ENCODE measurements at places on chromosomes 7 and 10.

GRCh38 chr10:6337382-6337781 is 134.7 kb downstream of the PFKFB3 start:
- no peak for DNase-seq

GRCh38 chr7:158814637-158815036 is 14.7 kb downstream of the ESYT2 start:
- DNase-seq, result no peak

- no peak for DNase-seq
These were observed 279.3 kb downstream of the SKAP2 start for GRCh38 chr7:26584987-26585665.

DNA sequence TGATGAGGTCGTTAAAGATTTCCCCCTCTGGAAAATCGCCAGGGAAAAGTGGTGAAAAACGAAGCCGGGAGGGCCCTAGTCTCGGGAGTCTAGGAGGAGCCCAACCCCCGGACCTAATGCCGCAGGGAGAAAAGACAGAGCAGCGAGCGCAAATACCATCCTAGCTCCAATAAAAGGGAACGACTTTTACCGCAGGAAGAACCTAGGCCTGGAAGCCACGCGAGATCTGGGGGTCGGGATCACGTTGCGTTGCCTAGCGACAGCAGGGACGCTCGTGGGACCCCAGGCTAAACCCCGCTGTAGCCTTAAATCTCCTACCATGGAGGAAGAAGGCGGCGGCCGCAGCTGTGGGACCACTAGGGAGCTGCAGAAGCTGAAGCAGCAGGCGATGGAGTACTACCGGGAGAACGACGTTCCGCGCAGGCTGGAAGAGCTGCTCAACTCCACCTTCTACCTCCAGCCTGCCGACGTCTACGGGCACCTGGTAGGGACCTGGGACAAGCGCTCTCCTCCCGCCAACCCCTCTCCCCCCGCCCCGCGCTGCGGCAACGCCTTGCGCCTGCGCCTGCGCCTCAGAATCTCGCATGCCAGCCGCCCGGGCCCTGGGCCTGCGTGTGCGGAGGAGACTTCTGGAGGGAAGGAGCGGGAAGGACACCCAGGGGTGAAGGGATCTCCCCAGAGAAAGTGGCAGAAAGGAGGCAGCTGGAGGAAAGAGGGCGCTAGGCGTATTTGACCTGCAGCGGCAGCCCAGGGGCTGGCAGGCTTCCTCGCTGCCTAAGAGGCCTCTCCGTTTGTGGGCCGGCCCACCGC is at the start of gene ENO4:
TSS of gene ENO4 (plus strand) at position 252 of the 810 bp plus-strand sequence. CDS start at position 320, 68 bp downstream.
- no peak for DNase-seq

GRCh38 chr7:102859084-102859798 is 53.6 kb upstream of the LRRC17 start:
- no peak for DNase-seq

DNA sequence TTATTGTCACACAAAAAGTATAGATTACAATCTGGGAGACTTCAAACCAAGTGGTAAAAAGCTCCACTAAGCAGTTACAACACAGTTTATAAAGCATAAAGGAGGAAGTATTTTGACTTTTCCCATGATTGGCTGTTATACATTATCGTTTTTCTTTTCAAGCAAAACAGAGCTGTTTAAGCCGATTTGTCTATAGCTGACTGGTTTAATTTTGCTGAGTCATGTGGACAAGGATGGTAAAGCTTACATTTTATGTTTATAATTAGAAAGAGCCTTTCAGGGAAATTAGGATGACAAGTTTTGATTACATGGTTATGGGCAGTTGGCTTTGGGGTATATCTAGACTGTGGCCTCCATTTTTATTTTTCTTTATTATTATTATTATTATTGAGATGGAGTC is 152.5 kb upstream of the STK17A start:
- no peak for DNase-seq

DNA sequence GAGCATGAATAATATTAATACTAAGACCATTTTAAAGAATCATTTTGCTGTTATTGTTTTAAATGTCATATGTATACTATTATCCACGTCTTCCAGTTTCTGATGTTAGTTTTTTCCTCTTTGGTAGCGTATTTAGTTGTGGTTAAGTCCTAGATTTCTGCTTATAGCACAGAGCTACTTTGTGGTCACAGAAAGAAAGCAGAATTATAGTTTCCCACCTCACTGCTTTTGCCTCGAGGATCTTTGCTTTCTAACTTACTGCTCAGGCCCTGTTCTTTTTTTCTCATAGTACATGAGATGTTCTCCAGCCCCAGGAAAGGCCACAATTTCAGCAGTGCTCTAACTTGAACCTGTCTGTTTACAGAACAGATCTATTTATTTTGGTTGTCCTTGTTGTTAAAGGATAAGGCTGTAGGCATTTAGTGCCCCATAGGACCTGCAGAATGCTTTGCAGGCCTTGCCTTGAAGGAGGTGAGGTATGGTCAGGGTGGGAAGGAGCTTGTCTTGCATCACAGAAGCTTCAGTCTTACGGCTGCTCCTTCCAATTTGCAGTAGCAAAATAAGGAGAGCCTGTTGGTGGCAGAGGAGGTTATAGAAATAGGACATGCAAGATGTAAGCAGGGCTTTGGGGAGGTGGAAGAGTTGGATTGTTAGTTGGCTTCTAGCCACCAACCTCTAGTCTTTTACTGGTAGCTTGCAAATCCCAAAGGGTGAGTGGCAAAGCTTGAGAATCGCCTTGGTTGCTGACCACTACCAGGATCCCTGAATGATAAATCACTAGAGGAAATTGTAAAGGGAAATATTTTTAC is 129.1 kb downstream of the LRRC4 start:
- DNase-seq, result no peak

DNA sequence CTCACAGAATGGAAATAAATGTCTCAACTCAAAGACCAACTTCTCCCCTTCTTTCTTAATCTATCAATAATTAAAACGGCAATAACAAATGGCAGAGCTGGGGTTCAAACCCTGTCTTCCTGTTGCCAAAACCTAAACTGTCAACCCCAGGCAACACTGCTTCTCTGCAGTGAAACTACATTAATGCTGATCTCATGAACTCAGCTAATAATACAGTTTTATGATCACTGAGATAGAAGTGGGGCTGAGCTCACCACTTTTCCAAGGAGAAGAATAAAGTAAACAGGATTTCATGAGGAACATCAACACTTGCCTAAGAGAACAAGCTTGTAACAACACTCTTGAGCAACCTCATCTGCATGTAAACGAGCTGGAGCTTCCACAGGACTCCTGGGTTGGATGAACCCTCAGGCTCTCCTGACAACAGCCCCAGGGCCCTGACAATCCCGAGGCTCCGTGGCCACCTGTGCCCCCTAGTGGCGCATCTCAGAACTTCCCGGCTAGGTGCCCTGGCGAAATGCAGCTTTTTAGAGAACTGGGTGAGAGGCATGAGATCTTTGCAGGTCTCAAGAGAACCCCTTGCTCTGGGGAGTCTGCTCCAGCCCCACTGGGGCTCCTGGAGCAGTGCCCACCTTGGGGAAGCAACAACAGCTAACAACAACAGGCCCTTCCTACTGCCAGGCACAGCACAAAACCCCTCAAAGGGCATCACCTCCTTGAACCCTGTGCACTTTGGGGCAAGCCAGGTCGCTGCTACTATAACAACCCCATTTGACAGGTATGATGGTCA is 169.3 kb downstream of the SH3PXD2A start:
- no peak for DNase-seq

GRCh38 chr10:127922675-127923366 is 15.9 kb downstream of the PTPRE start:
- DNase-seq, result no peak

DNA sequence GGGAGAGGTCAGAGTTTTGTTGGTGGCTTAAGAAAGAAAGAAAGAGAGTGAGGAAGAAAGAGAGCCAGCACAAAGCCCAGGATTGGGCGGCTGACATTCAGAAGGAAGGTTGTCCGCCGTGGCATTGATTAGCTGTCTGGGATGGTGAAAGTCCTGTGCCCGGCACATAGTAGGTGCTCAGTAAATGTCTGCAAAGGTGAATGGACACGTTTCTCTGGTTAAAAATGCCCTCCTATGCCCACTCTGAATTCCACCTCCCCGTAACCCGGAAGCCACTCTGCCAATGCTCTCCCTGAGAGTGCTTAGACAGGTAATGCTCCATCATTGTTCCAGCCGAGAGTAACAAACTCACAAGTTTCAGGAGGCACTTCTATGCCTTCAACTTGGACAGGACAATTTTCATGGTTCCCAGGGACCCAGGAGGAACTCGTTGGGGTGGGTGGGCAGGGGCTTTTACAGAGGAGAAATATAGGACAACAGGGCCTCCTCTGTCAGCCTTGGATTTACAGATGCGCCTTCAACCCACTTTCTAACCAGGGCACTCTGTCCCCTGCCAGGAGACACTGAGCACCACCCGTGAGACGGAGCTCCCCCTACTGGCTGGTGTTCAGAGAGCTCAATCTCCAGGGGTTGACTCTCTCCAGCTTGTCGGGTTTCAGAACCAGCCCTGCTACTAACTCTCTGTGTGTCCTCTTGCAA is 411.5 kb upstream of the ZMIZ1 start:
- peak; percentile 67 for DNase-seq

- no peak for DNase-seq
These were observed 1.5 kb downstream of the IPMK start for GRCh38 chr10:58266003-58266825.

GRCh38 chr7:92797693-92798092 is 38.7 kb downstream of the CDK6 start:
- DNase-seq, result no peak

DNA sequence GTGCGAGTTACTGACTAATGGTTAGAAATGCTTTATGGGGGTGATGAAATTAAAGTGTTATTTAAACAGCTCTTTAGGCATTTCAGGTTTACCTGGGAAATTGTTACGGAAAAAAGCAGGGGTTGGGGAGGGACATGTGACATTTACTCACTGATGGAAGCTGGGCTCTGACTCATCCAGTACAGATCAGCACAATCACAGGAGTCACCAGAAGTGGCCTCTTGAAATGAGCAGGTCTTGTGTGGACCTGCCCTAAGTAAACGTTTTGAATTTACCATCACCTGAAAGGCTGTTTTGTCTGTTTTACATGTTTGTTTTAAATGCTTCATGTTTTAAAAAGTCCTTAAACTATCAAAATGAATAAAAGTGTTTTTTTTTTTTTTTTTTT is 2.3 kb downstream of the GLRX3 start:
- DNase-seq, result no peak

DNA sequence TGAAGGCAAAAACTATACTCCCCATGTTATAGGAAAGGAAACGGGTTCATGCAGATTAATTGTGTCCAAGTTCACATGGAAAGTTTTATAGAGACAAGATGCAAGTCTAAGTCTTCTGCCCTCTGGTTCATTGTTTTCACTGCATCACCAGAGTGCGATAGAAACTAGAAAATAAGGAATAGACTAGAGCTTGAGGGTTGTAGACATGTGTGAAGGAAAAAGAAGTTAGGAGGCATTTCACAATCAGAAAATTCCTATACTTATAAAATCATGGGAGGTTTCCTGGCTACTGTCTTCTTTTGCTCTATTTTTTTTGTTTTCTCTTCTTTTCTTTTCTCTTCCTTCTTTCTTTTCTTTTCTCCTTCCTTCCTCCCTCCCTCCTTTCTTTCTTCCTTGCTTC is 329.8 kb downstream of the PLXDC2 start:
- DNase-seq, result no peak

DNA sequence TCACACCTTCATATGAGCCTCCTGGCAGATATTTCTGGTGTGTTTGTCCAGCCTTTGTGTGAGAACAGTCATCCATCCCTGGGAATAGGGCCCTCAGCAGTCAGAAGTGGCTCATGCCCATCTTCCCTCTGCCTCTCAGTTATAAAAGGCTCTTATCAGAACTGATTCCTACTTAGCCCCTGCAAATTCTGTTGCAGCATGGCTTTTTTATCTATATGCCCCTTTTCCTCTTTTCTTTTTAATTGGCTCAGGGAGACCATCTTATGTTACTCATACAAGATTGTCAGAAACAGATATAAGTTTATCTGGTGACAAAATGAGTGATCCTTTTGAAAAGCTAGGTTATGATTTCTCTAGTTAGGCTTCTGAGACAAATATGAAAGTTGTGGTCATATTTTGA is 194.1 kb downstream of the CREB5 start:
- DNase-seq, result no peak

GRCh38 chr10:97977673-97978072 is 52.7 kb downstream of the CRTAC1 start:
- no peak for DNase-seq

GRCh38 chr7:88919478-88920131 is 124.1 kb upstream of the TEX47 start:
- DNase-seq, result no peak

DNA sequence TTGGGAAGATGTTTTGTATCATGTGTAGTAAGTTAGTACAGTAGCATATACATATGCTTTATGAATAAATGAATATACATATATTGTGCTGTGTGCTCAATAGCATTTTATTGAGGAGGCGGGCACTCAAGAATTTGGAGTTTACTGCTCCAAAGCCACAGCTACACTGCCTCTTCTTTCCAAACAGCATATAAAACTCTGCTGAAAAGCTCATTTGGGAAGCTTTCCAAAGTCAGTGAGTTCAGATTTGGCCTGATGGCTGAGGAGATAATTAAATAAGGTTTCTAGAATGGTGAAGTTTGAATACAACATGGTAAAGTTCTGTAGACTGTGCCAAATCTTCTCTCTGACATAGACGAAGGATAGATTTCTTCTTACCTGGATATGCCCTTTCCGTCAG is 29.8 kb downstream of the CDK1 start:
- no peak for DNase-seq

DNA sequence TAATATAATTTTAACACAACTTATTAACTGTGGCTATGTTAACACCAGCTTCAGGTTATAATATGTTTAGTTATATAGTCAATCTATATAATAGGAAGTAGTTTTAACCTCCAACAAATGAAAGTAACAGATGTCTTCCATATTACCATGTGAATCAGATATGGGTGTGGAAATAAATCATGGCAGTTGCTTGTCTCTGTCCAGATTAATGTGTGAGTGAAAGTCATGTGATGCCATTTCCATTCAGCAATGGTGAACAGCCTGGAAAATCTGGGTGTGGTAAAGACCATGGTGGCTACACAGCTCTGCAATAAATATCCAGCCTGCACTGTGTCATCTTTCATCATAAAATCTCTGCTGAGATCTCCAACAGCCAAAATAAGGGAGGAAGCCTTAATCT is 27.8 kb downstream of the HEPACAM2 start:
- no peak for DNase-seq

DNA sequence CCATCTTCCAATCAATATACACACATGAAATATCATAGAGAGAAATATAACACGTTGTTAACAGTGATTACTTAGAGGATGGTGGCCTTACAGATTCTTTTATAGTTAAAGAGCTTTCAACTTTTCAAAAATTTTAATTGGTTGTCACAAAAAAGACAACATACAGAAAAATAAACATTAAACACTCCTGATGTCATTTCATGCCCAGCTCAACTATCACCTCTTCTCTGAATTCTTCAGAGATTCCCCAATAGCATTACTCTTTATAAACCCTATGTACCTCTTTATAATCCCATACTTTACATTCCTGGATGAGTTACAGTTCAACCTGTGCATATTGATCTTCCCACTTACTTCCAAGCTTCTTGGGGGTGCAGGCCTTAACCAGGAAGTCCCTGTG is 159.8 kb downstream of the POU6F2 start:
- no peak for DNase-seq

DNA sequence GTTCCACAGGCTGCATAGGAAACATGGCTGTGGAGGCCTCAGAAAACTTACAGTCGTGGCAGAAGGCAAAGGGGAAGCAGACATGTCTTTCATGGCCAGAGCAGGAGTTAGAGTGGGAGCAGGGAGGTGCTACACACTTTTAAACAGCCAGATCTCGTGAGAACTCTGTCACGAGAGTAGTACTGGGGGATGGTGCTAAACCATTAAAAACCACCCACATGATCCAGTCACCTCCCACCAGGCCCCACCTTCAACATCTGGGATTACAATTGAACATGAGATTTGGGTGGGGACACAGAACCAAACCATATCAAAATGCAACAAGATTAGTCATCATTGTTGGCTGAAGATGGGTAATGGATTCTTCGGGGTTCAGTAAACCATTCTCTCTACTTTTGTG is 65.4 kb upstream of the PDCD4 start:
- DNase-seq, result no peak
